ENCODE measurements at places on chromosomes 6 and 20.

DNA sequence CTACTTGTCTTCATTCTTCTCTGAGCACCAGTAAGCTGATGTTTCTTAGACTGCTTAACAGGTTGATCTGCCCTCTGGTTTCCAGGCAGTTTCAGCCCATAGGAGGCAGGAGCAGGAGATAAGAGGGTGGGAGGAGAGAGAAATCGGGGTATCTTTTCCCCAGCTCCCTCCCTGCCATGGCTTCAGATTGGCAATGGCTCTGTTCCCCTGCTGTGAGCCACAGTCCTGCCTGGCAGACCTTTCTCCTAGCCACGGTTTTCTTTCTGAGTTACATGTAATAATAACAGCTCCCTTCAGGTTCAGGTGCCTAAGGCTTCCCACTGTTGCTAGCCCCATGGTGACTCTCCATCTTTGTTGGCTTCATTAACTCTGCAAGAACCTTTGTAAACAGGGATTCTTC, 115.3 kb downstream of the CD83 start:
- no peak for DNase-seq

DNA sequence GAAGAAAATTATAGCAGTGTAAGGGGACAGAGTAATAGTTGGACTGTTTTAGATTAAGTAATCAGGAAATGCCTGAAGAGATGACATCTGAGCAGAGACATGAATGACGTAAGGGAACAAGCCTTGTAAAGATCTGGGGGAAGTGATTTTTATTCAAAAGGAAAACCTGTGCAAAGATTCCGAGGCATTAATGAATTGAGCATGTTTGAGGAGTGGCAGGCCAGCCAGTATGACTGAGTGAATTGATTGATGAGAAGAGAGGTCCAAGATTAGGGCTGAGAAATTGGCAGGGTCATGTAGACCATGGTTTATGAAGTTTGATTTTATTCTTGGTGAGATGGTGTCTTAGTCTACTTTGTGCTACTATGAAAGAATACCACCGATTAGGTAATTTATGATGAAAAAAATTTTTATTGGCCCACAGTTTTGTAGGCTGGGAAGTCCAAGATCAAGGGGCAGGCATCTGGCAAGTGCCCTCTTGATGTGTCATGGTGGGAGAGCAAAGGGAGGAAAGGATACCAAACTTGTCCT, 95.1 kb downstream of the LIN28B start:
- DNase-seq: no peak

- DNase-seq: peak; percentile 15
These were observed 1.1 kb downstream of the SPAG4 start for GRCh38 chr20:35616465-35617396.

DNA sequence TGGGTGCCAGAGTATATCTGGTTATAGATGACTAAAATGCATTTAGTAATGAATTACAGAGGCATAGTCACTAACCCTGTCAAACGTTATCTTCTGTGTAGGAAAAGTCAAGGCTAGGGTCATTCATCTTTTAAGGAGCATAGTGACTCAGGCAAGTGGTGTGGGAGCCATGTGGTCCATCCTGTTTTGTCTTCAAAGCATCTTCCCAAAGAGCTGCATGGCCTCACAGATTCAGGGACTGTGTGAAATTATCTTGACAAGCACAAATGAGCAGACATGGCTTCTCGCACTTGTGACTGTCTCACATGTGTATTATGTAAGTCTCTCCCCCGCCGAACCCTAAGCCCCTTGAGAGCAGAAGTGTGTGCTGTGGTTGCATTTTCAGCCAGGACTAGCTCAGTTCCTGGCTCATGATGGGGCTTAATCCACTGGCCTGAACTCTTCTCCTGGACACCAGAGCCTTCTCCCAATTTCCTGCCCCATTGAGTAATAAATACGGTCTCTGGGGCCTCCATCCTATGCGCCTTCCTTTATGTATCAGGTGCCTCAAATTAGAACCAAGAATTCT, 769.1 kb downstream of the QKI start:
- no peak for DNase-seq

DNA sequence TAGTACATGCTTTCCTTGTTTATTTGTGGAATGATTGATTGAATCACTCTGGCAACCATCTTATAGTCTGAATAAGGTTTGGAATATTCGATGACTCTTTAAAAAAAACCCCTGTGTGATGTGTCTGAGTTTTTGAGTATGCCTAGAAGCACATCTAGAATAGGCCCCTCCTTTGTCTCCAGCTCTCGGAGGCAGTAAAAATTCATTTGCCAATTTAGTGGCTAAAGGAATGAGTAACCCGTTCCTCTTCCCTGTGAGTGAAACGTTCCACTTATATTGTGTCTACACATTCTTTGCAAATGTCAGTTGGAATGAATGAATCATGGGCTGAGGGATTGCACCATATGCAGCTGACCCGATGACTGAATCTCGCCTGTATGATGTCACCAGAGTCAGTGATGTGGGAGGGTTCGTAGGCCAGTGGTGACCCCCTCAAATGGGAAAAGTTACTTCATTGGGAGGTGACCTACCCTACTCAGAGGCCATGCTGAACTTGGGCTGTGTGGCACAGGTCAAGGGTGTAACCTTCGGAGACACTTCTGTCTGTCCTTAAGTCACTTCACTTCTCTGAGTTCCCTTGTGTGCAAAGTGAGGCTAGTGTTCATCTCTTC, 21.6 kb downstream of the MOCS3 start:
- peak; percentile 92 for DNase-seq

DNA sequence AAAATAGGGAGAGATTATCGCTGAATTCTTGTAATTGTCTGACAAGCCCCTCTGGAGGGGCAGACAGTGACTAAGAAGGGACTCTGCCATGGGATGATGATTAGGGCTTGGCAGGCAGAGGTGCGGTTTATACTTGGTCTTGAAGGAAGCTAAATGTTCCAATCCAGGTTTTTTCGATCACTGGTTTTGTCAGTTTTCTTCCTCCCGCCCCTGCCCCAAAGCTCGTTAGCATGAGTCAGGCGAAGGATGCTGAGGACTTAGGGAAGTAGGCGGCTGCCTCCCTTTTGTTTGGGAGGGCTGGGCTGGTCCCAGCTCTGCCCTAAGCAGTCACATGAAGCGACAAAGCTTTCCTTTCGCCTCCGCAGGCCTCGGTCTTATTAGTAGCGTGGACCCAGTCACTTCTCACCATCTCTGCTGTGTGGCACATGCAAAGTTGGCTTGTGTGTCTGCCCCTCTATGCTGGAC, 314.2 kb downstream of the CDC5L start:
- no peak for DNase-seq

DNA sequence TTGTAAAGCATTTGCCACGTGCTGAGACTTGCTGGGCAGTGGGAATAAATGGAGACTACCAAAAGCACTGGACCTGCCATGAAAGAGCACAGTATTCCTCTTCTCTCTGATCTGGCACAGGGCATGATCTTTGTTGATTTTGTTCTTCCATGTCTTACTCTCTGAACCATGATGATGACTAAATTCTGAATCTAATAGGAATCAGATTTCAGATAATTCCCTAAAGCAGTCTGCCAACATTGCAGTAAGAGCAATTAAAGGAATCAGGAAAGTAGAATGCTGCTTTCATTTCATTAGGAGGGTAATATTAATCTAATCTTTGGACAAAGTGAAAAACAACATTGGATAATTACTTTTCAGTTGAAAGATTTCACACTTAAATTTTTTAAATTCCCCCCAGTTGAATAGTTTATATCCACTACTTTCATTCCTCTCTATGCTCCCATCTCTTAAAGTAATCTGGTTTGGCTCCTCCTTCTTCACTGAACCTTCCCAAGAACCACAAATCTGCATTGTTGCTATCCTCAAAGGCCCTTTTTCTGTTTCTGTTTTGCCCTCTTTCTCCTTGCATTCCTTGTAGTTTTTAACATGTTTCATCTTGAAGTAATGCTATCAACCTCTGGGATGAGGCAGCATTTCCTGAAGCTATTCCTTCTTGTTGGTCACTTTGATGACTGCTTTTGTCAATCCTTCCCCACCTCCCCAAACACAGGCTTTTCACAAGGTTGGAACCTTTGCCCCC, 243.2 kb upstream of the TENT5A start:
- peak; percentile 50 for DNase-seq

GRCh38 chr6:19362396-19362795, 474.8 kb upstream of the ID4 start:
- DNase-seq: no peak

GRCh38 chr6:2225422-2226392, 19.7 kb downstream of the GMDS start:
- DNase-seq: no peak

DNA sequence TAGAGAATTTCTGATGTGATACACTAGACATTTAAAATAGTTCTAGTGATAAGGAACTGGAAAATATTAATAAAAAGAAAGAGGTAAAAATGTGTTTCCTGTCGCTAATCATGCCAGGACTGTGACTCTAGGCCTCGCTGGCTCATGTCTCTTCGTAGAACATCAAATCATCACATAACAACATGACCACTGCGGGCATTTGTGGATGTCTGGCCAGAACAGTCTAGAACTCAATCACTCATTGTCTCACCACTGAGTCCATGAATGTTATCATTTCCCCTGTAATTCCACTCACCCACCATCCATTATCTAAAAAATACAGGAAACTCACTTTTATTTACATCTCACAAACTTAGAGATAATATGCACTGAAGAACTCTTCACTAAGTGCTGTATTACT, 3.4 kb downstream of the HMGN3 start:
- DNase-seq: no peak

DNA sequence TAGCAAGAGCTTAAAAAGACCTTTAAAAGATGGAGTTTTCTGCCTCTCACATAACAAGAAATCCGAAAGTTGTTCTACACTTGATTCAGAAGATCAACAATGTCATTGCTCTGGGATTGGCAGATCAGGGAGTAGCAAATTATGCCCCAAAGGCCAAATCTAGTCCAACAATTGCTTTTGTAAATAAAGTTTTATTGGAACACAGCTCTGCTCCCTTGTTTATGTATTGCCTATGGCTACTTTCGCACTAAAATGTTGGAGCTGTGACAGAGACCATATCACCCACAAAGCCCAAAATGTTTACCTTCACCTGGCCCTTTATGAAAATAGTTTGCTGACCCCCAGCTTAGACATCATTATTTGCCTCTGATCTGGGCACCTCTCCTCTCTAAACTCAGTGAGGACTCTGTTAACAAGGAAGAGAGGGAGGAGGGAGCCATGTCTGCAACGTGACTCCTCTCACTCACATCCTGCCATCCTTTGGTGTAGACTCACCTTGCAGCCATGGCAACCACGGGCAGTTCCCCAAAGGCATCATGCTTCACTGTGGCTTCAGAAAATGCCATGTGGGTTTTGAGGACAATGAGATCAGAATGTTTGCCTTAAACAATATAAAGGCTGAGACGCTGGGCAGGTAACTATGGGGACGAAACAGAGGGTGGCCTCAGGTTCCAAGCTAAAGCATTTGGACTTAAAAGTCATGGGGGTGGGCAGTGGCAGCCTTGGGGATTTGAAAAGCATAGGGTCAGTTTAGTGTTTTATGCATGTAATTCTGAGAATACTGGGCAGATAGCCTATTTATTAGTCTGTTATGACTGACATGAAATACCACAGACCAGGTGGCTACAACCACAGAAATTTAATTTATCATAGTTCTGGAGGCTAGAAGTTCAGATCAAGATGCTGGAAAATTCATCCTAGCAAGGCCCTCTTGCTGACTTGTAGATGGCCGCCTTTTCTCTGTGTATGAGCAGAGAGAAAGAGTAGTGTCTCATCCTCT, 149.7 kb upstream of the TNFAIP3 start:
- DNase-seq: no peak

GRCh38 chr6:136192902-136193301, 57.2 kb downstream of the MTFR2 start:
- no peak for DNase-seq

DNA sequence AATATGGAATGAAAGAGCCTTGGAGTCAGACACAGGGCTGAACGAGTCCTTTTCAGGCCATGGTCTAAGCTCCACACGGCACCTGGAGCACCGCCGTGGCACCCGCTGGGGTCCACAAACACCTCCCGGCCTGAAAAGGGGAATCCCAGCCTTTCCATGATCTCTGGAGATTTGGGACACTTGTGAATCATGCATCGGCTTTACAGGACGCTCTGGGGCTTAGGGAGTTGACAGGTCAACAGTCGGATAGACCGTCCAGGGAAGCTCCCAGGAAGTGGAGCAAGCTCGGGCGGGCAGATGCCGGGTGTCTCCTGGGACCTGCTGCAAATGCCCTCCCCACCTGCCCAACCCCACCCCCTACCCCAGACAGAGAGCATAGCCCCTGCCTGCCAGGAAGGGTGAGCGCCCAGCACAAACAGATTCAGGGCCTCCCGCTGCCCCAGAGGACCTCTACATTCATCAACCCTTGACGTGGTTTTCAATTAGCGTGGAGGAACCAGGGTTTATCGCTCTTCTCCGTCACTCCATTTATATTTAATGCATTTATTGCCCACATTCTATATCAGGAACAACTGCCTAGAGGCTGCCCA, 53.6 kb downstream of the YTHDF1 start:
- no peak for DNase-seq

- DNase-seq: no peak
These were observed 2.9 kb downstream of the POU3F2 start for GRCh38 chr6:98836962-98837944.

GRCh38 chr20:19944772-19945459, 72.2 kb upstream of the NAA20 start:
- DNase-seq: peak; percentile 60

- DNase-seq: no peak
These were observed 22.0 kb upstream of the SLC2A12 start for GRCh38 chr6:134074151-134075055.

DNA sequence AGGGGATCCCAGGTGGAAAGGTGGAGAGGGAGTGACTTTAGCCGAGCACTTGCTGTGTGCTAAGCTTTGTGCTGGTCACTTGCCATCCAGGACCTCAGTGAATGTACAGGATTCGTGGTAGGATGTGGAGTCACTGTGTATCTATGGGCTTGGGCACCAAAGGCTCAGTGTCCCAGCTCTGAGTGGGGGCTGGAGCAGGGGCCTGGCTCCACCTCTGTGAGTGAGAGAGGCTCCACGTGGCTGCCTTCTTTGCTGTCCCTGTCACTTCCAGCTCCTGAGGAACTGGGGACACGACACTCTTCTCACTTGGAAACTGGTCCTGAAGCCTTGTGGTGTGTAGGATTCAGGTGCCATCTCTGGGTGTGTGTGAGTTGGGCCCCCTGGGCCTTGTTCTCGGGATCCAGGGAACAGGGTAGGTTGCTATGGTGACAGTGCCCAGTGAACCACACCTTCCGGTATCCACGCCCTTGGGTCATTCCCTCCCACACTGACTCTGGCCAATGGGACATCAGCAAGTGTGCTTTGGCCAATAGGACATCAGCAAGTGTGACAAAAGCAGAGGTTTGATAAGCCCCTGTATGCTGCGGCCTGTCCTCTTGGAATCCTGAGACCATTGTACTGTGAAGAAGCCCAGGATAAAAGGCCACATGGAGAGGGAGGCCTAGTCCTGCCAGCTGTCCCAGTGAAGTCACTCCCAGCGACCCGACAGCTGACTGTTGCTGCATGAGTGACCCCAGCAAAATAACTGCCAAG, 87.7 kb downstream of the CDH22 start:
- DNase-seq: no peak

GRCh38 chr6:31114541-31114878, at the start of gene PSORS1C1:
Gene PSORS1C1, plus strand, starts transcription at chr6:31114800. Its CDS starts 14,833 bp downstream, at chr6:31129633.
- peak; percentile 94 for DNase-seq

GRCh38 chr6:139016337-139017213, 12.0 kb upstream of the ABRACL start:
- DNase-seq: no peak
